ENCODE measurements at places on chromosomes 13 and 19.

GRCh38 chr19:6381030-6381750 lies 5.5 kb upstream of the PSPN start:
- no peak for DNase-seq

DNA sequence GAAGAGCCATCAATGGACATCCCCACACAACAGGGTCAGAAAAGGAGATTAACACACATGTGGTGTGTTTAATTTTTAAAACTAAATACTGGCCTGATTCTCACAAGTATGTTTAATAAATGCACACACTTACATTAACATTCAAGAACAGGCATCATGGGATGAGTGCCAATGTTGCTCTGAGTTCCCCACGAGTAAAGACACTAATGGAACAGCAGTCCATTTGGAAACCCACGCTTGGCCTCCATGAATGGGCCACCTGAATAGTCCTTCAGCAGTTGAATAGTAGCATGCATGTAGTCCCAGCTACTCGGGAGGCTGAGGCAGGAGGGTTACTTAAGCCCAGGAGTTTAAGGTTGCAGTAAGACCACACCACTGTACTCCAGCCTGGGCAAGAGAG lies 195.2 kb upstream of the IPO5 start:
- no peak for DNase-seq

GRCh38 chr19:33240181-33240771 lies 14.6 kb upstream of the SLC7A10 start:
- DNase-seq, result no peak

GRCh38 chr19:24142771-24143170 lies 55.8 kb downstream of the ZNF254 start:
- no peak for DNase-seq

DNA sequence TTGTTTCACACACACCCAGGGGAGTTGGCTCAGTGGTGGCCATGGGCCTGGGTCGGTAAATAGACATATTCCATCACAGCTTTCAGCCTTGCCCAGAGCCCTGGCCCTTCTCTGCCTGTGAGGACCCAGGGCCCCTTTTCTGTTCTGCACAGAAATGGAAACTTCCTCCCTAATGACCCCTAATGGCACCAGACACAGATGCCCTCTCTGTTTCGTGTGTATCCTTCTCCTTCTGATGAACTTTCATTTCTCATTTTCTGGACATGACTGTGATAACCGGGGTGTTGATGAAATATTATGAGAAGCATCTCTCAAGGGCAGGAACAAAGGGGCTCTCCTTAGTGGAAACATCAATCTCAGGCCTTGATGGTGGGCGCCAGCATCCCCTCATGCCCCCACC lies 12.8 kb downstream of the LILRA1 start:
- DNase-seq, result no peak

All from left colon (tissue), 2 donors.